ENCODE measurements at places on chromosomes 5 and 9.

DNA sequence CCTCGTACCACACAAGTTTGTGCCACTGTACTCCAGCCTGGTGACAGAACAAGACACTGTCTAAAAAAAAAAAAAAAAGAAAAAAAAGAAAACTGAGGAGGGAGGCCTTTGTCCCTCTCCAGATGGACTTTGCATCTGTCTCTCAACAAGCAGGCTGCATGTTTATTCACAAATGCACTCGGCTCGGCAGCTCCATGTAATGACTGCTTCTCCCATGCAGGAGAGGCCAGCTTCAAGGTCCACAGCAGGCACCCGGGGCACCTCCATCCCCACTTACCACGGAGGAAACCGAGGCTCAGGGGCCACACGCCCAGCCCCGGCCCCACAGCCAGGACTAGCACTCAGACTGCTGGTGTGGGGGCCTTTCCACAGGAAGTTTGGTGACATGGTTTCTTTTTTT, 13.1 kb upstream of the NCS1 start:
- no peak for DNase-seq

- no peak for DNase-seq
These were observed 146.6 kb downstream of the KDM4C start for GRCh38 chr9:6904371-6904770.

DNA sequence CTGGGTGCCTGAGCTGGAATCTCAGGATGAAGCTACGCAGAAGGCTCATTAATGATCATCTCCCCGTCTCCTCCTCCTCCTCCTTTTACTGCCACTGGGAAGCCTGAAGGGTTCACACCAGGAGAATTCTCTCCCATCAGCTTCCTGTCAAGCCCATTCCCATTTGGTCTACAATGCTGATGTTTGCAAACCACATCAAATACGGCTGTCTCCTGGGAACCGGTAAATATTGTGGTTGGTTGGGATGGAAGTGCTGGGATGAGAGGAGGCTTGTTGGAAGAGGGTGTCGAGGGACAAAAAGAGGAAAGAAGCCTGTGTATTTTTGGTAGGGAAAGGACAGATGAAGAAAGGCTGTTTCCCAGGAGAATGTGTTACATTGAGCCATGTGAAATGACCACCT, 13.2 kb upstream of the S1PR3 start:
- DNase-seq = no peak

DNA sequence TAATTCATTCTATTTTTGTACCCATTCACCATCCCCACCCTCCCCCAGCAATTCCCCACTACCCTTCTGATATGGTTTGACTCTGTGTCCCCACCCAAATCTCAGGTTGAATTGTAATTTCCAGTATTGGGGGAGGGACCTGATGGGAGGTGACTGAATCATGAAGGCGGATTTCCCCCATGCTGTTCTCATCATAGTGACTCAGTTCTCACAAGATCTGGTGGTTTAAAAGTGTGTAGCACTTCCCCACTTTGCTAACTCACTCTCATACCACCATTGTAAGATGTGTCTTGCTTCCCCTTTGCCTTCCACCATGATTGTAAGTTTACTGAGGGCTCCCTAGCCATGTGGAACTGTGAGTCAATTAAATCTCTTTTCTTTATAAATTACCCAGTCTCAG, 25.9 kb upstream of the TESK1 start:
- no peak for DNase-seq

DNA sequence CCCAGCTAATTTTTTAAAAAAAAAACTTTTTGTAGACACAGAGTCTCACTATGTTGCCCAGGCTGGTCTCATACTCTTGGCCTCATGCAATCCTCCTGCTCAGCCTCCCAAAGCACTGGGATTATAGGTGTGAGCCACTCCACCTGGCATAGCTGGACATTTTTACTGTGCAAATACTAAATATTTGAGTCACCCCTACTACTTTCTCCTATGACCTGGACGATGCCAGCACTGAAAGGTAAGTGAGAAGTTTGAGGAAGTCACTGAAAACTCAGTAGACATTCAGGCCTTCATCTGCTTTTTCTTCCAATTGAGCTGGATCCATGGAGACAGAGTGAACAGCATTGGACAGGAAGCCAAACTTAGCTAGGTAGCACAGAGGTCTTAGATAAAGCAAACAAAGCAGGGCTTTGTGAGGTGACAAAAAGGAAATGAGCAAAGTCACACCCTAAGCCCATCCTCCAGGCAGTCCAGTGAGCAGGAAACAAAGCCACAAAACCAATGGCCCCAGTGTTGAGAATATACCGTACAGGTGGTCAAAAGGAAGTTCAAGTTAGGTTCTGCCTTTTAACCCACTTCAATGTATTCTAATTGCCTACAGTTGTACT, 192.6 kb upstream of the RASA1 start:
- no peak for DNase-seq

GRCh38 chr5:96243203-96243602, 189.8 kb downstream of the PCSK1 start:
- DNase-seq = no peak

DNA sequence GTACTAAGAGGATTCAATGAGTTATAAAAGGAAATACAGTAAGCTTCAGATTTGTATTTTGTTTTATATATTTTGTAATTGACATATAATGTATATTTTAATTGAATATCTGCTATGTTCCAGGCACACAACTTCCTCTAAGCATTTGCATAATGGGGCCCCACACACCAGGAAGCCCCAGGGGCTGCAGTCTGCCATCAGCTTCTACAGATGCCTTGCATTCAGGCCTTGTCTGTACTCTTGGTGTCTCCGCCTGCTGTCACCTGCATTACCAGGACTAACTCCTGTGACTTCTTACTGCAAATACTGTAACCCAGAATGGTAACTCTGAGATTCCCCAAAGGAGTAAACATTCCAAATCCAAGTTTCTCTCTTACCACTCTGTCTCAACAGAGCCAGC, 20.6 kb downstream of the ARL15 start:
- no peak for DNase-seq

GRCh38 chr5:90221951-90222350, 187.6 kb downstream of the CETN3 start:
- no peak for DNase-seq

DNA sequence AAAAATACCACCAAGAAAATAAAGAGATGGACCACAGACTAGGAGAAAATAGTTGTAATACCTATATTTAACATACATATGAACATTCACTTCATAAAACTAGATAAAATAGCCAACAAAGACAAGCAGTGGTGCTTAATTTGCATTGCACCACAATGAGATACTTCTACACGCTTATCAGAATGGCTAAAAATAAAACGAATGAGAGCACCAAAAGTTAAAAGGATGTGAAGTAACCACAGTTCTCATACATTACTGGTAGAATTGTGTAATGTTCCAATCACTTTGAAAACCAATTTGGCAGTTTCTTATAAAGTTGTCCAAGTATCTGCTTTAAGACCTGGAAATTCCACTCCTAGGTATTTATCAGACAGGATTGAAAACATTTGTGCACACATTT, 198.9 kb upstream of the SGCD start:
- DNase-seq = no peak

- no peak for DNase-seq
These were observed 3.9 kb upstream of the FBXO4 start for GRCh38 chr5:41921166-41921565.

DNA sequence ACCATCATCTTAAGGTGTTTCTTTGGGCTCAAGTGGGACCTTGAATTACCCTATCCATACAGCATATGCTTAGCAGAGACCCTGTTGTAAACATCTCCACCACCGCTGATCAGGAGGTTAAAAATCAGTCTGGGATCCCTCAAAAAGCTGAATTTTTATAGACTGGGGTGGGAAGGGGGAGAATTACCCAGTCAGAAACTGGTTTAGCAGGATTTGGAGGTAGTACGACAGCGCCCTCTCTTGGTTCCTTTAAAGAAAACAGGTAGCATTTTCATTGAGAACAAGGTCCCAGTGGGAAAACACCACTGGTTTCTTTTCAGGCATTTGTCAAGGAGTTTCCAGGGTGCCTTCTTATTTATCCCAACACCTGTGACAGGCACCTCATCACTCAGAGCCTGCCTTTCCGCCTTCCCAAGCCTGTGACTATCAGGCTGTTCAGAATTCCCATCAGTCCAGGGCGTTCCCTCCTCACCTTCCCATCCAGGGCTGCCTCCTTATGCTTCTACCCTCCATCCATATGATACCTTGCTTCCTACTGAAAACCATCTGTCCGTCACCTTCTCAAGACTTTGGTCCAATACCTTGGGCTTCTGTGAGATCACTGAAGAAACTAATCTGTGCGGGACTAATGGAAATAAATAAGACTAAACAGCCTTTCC, 203.8 kb upstream of the RAI14 start:
- no peak for DNase-seq

GRCh38 chr9:4010309-4010708, 289.6 kb downstream of the GLIS3 start:
- DNase-seq = no peak

DNA sequence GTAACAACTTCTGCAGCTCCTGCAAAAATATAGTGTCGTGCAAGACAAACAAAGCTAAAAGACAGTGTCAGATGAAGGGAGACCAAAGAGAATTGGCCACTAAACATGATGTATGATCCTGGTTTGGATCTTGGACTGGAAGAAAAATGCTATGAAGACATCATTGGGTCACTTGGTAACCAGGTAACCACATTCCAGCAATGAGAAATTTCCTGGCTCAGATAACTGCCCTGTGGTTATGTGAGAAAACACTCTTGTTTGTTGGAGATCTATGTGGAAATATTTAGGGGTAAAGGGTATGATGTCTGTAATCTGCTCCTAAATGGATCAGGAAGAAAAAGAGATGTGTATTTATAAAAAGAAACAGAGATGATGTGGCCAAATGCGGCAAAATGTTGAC, 45.5 kb upstream of the ANKRD33B start:
- no peak for DNase-seq

- DNase-seq = no peak
These were observed 18.9 kb downstream of the KIF24 start for GRCh38 chr9:34310215-34310614.

DNA sequence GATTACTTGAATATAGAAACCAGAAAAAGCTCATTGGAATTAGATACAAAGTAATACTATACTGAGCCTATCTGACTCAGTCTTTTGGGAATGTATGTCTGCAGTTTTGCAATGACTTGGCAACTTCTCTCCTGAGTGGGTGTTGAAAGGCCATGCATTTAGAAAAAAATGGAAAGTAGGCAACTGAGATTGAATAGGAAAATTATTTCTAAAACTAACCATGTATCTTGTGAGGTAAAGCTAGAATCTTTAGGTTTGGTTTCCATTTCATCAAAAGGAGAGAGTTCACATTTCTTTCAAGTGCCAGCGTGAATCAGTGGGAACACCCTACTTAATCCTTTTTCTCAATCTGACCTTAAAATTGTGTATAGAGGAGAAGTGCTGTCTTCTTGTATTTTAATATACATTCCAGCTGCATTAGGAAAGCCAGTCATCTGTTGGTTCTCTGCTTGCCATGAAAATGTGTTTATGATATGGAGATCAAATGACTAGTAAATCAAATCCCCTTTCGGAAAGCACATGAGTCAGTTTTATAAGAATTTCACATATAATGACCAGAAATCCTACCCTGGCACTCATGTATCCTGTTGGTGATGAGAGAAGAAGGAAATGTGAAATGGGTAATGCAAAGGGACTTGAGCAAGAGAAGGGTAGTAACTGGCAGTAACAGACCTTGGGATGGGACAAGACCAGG, 30.4 kb downstream of the NFX1 start:
- DNase-seq = no peak

DNA sequence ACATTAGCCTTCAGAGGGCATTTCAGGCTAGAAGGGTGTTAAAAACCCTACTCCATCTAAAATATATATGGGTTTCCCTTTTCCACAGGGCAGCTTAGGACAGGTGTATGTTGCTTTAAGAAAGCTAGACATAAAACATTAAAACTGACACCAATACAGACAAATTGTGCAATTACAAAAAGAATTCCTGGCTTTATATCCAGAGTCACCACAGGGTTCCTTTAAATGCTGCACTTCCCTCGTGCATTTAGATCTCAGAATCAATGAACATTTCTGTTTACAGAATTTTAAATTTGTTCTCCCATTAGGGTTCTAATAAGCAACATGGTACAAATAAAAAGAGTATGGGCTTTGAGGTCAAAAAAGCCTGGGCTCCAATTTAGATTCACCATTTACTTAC, 170.2 kb downstream of the MAPKAP1 start:
- DNase-seq = no peak

DNA sequence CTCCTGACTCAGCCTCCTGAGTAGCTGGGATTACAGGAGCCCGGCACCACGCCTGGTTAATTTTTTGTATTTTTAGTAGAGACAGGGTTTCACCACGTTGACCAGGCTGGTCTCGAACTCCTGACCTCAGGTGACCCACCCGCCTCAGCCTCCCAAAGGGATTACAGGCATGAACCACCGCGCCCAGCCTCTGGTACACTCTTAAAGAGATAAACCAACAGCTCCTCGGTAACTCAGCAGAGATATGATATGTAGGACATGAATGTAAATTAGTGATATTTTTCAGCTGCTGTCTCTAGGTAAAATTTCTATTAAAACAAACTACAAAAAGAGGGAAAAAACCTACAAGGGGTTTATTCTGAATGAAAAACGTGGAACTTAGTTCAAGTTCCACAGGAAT, 42.8 kb upstream of the HK3 start:
- DNase-seq = no peak

DNA sequence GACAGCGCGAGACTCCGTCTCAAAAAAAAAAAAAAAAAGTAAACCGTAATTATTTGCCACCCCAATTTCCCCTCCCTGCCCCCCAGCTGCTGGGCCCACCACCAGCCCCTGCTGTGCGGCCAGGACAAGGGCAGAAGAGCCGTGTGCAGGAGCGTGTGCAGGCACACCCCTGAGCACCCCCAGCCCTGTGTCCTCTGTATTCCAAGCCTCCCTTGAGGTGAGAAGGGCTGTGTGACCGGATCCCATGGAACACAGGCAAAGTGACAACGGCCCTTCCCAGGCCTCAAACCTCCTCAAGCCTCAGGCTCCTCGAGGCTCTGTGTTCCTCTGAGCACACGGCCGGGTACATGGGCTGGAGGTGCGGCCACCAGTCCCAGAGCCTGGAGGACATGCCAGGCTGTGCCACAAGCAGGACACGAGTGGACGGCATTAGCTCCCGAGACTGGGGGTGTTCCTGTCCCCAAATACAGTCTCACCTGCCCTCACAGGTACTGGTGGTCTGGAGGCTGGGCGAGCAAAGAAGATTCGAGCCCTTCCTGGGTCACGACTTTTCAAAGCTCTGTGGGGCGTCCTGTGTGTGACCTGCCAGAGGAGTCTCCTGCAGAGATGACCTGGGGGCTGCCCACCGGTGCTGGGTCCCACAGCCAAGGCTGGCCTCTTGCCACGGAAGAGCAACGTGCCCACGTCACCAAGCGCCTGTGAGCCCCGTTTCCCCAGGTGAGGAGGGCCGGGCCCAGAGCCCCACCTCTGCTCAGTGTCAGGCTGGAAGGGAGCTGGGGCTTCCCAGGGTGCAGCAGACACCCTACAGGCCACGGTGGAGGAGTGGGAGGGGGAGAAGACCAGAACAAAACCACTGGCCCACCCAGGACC, 47.1 kb upstream of the SIMC1 start:
- DNase-seq = no peak

Measured in sigmoid colon (tissue), 7 donors.